Lower leg skin (tissue), 4 donors: ENCODE measurements at places on chromosomes 5 and 9. TPM values are rescaled to one million over a fixed set of nuclear protein-coding genes. Genes with fewer than 3 reads are reported as not detected.

GRCh38 chr9:93161786-93162562 is 22.0 kb upstream of the WNK2 start:
- DNase-seq, result no peak

- DNase-seq, result no peak
Observed at GRCh38 chr9:89478821-89479668, 18.9 kb downstream of the SEMA4D start.

DNA sequence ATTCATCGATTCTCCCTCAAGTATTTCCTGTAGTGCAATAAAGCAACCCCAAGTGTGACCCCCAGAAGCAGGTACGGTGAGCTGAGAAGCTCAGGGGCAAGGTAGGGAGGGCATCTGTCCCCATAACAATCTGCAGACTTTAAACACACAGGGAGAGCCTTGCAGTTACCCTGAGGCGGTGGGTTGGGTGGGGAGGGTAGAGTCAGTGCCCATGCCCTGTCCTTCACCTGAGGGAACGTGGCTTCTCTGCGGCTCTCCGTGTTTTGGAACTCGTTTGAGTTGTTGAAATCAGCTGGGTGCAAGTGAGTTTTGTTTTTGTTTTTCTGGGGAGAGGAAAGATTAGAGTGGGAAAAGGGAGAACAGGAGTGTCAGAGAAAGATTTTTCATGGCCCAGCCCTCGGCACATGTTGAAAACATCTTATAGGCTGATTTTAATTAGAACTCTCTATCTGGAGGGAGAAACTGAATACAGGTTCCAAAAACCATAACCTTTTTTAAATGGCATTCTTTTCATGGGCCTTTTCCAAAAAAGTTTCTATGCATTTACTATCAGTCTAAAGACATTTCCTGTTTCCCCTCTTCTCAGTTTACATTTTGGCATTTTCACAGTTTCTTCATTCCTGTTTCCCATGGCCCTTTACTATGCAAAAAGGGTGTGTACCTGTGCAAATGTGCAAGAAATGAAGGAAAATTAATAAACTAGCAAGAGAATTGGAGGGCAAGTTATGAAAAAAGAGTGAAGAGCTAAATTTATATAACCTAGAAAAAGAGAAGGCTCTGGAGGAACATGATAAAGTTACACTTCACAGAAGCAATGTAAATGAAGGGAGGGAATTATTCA is 266.5 kb upstream of the VLDLR start:
- no peak for DNase-seq

DNA sequence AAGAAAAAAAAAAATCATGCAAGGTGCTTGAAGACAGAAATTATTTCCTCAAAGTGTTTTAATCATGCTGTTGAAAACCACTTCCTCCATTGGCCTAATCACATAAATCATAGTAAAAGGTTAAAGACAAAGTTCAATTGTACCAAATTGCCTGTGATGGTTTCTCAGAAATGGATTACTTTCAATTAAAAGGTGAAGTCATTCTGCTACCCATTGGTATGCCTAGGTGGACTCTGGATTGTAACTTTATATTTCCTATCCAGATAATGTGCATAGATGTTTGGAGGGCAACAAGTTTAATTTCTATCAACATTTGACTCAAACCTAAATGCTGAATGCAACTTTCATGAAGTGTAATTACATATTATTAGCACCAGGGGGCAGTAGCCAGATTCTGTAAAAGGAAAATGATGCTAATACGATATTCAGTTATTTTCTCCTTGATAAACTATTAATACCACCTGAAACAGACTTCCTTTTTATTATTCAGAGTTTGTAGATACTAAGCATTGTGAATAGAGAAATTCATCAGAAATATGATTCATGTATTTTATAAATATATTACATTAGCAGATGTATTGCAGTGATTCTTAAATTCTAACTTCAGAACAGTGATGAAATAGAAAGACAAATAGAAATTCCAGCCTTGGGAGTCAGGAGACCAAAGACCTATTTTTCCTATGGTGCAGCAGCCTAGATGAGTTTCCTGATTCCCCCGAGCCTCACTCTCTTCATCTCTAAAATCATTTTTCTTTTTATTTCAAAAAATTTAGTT is 148.2 kb downstream of the CAAP1 start:
- no peak for DNase-seq

- DNase-seq, result no peak
Observed at GRCh38 chr5:73351593-73351992, 97.0 kb downstream of the FOXD1 start.

DNA sequence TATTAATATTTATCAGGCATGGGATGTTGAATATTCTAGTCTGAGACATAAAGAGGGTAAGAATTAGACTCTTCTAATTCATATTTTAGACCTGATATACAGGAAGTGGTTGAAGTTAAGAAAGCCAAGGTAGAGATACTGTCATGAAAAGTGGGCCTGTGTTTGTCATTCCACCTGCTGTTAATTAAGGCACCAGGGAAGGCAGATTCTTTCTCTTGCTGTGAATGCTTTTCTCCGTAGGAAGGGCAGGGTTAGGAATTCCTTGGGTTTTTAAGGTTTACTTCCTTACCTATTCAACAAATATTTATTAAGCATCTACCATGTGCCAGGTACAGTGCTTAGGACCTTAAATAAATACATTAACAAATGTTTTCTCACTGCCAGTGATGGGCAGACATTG is 196.4 kb downstream of the CAVIN4 start:
- no peak for DNase-seq

DNA sequence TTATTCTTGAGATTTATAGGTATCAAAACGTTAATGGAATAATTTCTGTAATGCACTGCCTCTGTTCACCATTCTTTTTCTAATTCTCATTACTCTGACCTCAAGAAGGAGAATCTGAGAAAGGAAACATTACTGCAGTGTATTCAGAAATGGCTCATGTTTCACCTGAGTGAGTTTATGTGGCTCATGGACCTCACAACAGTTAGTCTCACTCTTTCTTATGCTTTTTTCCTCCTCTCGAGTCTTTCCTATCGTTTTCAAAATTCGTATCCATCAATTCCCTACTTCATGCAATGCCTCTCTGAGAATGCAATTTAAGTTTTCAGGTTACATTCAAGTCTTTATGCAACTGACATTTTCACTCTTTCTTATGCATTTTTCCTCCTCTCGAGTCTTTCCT is 9.6 kb downstream of the CDH10 start:
- DNase-seq, result no peak

- no peak for DNase-seq
Observed at GRCh38 chr5:95996904-95997723, 35.5 kb upstream of the ELL2 start.

GRCh38 chr5:11157132-11157531 is 396.1 kb upstream of the DAP start:
- DNase-seq, result no peak

DNA sequence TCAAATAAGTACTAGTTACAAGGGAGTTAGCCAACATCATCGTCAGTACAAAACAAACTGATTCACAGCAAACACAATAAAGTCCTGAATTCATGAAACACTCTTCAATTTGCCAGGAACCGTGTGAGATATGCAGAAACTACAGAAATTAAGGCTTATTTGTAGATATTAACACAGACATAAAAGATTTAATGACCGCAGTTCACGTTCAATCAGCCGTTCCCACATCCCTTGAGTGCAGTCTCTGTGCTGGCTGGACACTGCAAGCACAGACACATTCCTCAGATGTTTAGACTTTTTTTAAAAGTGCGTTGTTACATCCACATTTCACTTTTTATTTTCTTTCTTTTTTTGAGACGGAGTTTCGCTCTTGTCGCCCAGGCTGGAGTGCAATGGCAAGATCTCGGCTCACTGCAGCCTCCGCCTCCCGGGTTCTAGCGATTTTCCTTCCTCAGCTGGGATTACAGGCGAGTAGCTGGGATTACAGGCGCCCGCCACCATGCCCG is 566 bp upstream of the CEP78 start:
- no peak for DNase-seq

DNA sequence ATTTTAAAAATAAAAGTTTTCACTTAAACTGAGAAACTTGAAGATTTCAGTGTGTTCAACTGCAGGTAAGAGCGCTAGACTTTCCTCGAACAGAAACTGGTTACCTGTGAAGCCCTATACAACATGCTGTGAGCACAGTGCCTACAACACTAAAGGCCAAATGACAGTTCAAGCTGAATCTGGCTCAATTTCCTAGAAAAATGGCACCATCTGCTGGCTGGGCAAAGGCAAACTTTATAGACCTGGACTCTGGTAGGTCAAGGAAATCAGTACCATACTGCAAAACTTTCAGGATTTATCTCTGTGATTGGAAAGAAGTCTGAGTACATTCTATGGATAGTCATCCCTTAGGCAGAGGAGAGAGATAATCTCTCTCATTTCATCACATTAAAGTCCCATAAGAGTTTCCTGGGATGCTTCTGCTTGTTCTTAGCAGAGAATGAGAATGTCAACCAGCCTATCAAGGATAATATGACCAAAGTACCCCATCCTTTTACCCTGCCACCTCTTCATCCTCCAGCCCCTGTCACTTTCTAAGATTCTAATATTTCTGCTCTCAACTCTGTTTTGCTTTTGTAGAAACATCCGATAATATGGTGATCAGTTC is 31.8 kb upstream of the FOXB2 start:
- no peak for DNase-seq

DNA sequence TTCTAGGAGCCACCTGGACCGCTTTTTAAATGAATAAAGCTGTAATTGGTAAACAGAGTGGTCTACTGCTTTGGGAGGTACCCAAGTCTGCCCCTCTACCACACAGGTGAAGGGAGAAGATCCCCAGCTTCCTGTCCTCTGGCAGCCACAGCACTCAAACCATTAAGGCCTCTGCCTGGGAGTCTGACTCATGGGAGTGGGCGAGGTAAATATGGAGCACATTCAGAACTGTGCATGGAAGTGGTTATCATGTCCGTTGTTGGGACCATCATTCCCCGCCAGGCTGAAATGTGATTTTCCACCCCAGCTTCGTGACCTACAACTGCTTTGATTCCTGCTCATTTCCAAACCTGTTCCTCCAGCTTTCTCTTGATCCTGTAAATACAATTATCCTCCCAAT is 59.5 kb upstream of the ALDH1B1 start:
- DNase-seq, result no peak

DNA sequence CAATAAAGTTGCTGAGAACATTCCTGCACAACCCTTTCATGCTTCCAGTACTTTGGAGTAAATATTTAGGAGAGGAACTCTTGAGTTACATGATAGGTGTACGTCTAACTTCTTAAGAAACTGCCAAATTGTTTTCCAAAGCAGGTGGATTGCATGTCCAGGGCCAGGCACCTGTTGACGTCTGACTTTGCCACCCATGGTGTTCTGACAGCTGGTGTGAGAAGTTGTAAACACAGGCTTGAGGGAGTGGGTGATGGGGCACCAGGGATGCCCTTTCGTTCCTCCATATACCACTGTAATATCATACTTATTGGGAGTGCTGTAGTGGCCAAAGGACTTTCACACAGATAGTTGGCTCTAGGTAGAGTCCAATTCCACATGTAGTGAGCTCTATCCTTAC is 352.1 kb downstream of the GADD45G start:
- DNase-seq, result no peak

GRCh38 chr9:101235105-101235866 is 149.5 kb downstream of the BAAT start:
- DNase-seq, result no peak

GRCh38 chr5:54736003-54736797 is 218.6 kb downstream of the SNX18 start:
- DNase-seq, result no peak

DNA sequence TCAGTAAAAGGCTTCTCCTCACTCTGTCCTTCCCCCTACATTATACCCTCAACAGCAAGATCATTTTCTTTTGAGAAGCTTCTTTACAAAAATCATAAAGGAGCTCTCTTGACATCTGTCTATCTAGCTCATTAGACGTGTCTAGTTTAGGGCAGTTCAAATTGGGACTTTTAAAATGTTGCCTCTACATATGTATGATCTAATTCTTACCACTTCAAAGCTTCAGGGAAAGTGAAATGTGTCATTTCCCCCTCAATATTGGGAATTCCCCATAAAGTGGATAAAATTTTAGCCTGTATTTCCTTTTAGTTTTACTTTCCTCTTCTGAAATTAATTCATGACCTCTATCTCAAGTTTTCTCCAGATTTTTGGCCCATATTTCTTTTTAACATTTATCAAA is 323.7 kb downstream of the ARRDC3 start:
- DNase-seq, result no peak

Gene SLC46A2
- 62.6 TPM for total RNA-seq

Gene PRRX2
- total RNA-seq, result 16.3 TPM

Gene C9orf50
- total RNA-seq, result not detected
